ENCODE measurements at places on chromosomes 6 and 20.
A peak's percentile ranks its signal among the peaks of the same experiment; 100 is the strongest.

DNA sequence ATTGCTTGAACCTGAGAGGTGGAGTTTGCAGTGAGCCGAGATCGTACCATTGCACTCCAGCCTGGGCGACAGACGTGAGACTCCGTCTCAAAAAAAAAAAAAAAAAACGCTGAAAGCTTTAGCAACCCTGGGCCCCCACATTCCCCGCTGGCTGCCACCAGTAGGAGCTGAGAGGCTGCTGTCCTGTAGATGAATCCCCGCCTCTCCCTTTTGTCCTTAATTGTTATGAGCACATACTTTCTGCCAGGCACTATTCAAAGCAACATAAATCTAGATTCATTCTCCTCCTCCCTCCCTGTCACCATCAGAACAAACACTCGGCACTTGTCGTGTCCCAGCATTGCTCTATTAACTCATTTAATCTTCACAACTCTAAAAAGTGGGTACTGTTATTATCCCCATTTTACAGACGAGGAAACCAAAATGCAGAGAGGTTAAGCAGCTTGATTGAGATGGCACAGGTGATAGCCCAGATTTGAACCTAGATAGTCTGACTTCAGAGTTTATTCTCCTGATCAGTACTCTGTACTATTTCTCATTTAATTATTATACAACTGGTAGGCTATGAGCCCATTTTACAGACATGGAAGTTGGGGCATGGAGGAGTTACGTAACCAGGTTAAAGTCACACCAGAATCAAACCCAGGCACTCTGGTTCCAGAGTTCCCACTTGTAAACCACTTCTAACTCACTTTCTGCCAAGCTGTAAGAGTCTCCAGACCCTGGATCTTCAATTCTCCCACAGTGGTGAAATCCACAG, 97.4 kb downstream of the EYA2 start:
- DNase-seq, result no peak

DNA sequence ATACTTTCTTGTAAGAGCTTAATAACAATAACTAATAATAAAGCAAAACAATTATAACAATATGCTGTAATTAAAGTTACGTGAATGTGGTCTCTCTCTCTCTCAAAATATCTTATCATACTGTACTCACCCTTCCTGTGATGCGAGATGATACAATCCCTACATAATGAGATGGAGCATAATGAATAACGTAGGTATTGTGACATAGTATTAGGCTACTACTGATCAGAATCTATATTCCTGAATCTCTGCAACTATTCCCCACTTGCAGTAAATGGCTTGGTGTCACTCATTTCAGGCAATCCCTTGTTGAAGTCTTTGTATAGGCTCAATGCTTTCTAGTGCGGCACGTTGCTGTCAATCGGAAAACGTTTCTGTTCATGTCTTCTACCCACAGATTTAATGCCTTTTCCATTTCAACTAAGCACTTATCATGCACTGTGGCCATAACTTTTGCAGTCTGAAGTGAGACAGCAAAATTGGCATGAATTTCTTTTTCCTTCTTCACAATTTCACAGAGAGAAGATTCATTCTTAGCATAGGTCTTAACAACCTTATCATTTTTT, 32.3 kb downstream of the MOXD1 start:
- no peak for DNase-seq

GRCh38 chr6:5328800-5329199, 67.5 kb downstream of the FARS2 start:
- no peak for DNase-seq

DNA sequence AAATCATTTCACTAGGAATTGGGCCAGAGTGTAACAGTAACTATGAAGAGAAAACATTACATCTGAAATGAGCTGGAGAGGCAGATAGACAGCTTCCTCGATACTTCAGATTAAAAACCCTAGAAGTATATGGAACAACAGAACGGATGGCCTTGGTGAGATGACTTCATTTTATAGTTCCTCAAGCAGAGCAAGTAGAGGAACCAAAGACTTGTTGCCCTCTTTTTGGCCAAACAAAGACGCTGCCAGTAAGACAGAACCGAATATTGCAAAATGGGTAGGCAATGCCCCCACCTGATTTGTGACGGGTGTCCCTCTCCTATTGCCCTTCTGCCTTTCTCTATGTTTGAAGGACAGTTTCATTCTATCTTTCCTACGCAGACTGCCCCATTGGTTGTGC, 53.5 kb downstream of the AGPAT4 start:
- DNase-seq, result no peak

DNA sequence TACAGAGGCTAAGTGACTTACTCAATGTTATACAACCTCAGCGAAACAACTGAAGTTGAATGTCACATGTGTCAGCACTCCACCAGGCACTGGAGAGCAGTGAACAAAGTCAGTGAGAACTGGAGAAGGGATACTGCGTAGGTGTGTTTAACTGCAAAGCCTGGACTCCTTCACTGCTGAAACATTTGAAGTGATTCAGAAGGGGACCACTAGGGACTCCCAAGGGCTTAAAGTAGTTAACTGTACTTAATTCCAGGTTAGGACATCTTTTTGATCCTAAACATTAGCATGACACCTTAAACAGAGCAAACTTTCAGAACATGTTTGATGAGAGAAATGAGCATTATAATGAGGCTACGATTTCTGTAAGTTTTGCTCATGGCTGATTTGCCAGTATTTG, 45.0 kb upstream of the ZBTB24 start:
- DNase-seq, result no peak

DNA sequence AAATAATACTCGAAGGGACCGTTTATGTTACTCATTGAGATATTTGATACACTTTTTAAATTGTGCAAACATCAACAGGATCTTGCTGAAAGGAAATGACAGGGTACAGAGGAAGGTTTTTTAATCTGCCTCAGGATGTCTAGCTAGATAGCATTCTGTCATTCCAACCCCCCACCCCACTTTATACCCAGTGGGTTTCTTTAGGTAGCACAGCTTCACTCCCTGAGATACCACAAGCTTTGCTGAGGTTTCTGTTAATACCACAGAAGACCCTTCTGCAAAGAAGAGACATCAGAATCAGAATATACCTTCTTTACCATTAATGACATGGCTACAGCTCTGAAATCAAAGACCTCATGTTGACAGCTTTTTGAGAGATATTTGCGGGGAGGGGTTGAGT, 1.3 kb downstream of the PHACTR2 start:
- no peak for DNase-seq

DNA sequence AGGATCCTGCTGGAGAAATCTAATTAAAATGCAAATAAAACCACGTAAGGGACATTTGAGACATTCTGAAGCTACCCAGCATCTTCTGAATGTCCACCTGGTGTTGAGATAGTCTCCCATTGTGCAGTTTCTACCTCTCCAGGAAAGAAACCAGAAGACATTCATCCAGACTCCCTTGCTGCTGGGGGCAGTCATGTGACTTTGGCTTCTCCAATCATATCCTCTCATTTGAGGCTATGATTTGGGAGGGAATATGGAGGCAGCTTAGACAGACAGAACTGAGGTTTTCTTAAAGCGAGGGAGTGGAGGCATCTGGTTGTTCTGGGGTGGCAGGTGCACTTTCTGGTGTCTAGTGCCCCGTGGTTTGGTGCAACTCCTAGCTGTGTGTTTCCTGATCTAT, 315.2 kb upstream of the SULF2 start:
- DNase-seq, result no peak

- no peak for DNase-seq
These were observed 263.5 kb downstream of the TFAP2A start for GRCh38 chr6:10151144-10151915.

DNA sequence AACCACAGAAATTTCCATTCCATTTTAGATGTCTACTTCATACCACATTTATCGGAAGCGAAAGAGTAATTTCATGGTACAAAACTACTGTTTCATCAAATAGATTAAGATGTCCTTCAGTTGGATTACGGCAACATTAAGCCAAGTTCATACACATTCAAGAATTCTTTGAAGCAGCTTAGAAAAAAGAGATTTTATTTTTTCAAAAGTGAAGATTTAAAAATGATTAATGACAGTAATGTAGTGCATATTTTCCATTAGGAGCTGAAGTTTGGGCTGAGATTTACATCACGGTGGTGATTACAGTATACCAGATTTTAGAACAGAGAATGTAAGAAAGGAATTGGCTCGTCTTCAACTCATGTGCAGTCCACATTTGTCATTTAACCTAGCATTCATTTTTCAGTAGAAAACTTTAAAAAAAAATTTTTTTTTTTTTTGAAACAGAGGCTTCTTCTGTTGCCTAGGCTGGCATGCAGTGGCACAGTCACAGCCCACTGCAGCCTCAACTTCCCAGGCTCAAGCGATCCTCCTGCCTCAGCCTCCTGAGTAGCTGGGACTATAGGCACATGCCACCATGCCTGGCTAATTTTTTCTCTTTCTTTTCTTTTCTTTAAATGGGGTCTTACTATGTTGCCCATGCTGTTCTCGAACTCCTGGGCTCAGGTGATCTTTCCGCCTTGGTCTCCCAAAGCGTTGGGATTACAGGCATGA, 1.9 kb downstream of the SYNJ2 start:
- no peak for DNase-seq

GRCh38 chr20:47720636-47721427, 64.4 kb downstream of the SULF2 start:
- no peak for DNase-seq

DNA sequence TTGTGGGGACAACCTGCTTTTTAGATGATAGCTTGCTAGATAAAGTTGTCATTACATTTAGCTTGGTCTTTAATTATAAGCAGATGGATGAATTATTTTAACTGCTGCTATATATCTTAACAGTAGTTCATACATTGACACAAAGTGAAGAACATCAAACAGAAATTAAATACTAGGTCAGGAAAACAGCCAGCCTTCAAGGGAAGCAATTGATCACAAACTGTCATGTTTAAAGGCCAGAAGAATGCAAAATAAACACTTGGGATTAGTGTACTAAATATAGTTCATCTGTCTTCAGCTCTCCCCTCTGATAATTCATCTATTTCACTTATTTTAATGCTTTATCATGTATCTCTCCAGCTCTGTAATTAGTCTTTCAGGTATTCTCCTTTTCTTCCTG, 225.1 kb upstream of the FERMT1 start:
- DNase-seq, result no peak

DNA sequence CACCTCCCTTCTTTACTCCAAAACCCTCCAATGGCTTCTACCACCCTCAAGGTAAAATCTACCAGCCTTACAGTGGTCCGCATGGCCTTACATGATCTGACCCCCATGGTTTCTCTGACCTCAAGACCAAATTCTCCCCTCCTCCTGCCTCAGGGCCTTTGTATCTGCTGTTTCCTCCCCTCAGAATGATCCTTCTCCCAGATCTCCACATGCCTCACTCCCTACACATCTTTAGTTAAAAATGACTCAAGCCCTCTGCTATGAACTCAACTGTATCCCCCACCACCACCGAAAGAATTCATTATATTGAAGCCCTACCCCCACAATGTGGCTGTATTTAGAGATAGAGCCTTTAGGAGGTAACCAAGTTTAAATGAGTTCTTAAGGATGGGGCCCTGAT, 4.1 kb downstream of the SLC23A2 start:
- DNase-seq, result no peak

- DNase-seq, result no peak
These were observed 10.7 kb upstream of the EDN1 start for GRCh38 chr6:12279322-12280091.

DNA sequence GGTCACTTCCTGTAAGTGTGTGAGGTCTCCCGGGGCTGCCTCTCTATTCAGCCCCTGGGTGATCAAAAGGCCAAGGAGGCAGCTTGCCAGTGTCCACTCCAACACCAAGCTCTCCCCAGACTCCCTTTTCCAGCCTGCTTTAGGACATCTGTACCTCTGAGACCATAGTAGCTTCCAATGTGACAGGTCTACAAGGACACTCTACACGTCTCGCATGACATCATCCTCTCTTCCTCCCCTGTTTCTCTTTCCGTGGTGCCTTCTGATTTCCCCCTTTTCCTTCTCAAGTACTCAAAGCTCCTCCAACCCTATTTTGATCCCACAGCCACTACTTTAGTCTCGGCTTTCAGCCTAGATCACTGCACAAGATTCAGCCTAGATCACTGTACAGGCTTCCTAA, 26.4 kb downstream of the HLA-F start:
- no peak for DNase-seq

GRCh38 chr6:36683145-36683655, 4.7 kb downstream of the CDKN1A start:
- no peak for DNase-seq

DNA sequence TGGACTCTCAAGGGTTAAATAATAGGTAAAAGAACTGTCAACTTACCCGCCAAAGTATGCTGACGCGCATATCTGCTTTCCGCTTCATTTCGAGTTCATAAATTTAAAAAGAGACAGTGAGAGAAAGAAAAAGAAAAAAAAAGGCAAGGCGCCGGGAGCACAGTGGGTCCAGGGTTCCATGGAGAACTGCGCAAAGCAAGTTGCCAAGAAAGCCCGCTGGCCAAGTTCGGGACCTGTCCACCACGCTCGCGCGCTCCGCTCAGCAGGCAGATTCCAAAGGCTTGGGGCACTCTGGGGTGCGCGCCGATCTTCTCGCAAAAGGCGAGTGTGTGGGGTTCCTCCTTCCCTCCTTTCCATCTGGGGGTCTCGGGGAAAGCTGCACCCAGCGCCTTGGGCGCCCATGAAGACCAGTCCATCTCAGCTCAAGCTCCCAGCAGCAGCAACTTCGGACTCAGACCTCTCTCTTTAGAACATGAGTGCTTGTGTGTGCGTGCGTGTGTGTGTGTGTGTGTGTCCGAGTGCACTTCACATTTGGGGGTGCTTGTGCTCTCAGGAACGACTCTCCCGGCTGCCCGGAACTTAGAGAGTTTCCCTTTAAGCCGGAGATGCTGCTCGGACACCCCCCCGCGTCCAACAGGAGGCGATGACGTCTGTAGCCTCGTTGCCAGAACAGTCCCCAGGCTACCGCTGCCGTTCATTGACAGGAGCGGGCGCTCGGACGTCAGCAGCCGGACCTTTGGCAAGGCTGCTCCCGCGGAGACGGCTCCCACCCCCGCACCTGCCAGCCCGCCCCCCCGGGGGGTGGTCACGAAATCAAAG, 180.0 kb downstream of the TBXT start:
- DNase-seq, result no peak

GRCh38 chr20:24736131-24736843, 212.8 kb upstream of the CST7 start:
- DNase-seq, result no peak

GRCh38 chr20:53873230-53873604, 197.2 kb downstream of the BCAS1 start:
- no peak for DNase-seq

GRCh38 chr20:11207749-11208502, 534.1 kb upstream of the JAG1 start:
- no peak for DNase-seq

DNA sequence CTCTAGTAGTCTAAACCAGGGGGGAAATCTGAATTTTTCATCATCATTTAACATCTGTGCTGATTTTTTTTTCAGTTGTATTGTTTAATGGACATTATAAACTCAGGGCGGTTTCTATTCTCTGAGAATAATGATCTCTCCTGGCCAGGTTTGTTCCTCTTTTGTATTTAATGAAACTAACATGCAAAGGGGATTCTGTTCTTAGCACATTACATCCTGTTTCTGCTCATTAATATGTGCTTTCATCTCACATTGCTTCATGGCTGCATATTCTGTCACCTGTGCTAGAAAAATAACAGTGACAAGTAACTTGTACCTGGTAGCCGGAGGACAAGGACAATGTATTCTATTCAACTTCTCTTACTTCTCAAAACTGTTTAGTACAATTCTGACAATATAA, 806 bp downstream of the HLA-DOB start:
- DNase-seq, result peak; percentile 81

- no peak for DNase-seq
These were observed 71.9 kb downstream of the FAM120B start for GRCh38 chr6:170378502-170378901.

- DNase-seq, result no peak
These were observed 6.1 kb upstream of the IFT52 start for GRCh38 chr20:43584448-43585136.

- no peak for DNase-seq
These were observed 3.9 kb downstream of the LPIN3 start for GRCh38 chr20:41344477-41344876.

Measured in germinal center (tissue), 1 donor.